Occipital lobe (tissue), 3 donors: ENCODE measurements at places on chromosomes 7 and 10.

GRCh38 chr7:108049962-108050361 lies 47.0 kb upstream of the LAMB1 start:
- DNase-seq, result no peak

DNA sequence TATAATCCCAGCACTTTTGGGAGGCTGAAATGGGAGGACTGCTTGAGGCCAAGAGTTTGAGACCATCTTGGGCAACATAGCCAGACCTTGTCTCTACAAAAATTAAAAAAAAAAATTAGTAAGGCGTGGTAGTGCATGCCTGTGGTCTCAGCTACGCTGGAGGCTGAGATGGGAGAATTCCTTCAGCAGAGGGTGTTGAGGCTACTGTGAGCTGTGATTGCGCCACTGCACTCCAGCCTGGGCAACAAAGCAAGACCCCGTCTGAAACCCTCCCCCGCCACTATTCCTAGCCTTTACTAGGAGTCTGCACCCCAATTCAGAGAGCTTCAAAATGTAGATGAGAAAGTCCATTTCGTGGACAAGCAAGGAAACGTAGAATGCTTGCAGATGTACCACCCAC lies 95.2 kb downstream of the PRPF18 start:
- no peak for DNase-seq

DNA sequence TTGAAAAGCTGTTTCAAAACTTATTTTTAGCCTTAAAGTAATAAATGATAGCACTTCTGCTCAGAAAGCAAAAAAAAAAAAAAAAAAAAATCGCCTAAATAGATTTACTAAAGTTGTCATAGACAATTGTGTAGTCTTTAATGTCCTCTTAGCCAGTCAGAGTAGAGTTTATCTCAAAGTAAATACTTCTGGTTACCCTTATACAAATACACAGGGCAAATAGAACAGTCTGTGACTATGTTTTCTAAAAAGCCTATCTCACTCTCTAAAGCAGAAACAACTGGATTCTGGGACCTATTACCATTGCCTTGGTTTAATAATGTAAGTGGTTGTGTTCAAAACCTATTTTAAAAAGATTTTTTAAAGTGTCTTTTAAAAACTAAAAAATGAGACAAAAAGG lies 156.2 kb upstream of the THSD7A start:
- no peak for DNase-seq

GRCh38 chr7:16708980-16709379 lies 44.6 kb upstream of the TSPAN13 start:
- no peak for DNase-seq

DNA sequence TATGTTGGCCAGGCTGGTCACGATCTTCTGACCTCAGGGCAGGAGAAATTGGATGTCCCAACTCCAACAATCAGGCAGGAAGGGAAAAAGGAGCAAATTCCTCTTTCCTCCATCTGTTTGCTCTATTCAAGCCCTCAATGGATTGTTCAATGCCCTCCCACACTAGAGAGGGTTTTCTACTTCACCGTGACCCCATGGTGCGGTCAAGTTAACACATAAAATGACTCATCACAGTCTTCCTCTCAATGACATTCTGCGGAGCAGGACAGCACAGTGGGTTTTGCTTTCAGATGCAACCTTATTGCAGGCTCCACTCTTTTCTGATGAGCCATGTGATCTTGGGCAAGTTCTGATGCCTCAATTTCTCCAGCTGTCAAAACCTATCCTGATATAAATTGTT lies 364.9 kb downstream of the ANKRD30A start:
- no peak for DNase-seq

- peak; percentile 76 for DNase-seq
These were observed 7.0 kb downstream of the CALY start for GRCh38 chr10:133329491-133330202.

GRCh38 chr7:35450456-35451214 lies 196.7 kb upstream of the TBX20 start:
- DNase-seq, result no peak

DNA sequence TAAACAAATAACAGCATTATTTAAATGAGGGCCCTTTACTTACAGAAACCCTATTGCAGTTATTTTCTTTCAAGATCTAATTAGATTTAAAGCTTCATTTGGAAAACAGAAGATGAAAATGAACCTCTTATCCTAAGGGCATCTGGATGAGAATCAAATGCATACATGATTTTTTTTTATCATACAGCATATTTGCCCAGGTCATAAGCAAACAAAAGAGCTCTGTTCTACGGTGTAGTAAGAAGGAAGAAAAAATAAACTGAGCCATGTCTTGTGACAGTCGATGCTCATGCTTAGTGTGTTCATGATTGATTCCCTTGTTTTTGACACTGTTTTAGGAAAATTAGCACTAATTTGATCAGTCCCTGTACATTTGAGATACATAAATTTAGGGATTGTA lies 202.6 kb upstream of the RNF32 start:
- DNase-seq, result no peak

- no peak for DNase-seq
These were observed 3.4 kb upstream of the KIF20B start for GRCh38 chr10:89697946-89698345.

GRCh38 chr7:100008525-100008924 lies 6.9 kb upstream of the ZKSCAN1 start:
- no peak for DNase-seq

DNA sequence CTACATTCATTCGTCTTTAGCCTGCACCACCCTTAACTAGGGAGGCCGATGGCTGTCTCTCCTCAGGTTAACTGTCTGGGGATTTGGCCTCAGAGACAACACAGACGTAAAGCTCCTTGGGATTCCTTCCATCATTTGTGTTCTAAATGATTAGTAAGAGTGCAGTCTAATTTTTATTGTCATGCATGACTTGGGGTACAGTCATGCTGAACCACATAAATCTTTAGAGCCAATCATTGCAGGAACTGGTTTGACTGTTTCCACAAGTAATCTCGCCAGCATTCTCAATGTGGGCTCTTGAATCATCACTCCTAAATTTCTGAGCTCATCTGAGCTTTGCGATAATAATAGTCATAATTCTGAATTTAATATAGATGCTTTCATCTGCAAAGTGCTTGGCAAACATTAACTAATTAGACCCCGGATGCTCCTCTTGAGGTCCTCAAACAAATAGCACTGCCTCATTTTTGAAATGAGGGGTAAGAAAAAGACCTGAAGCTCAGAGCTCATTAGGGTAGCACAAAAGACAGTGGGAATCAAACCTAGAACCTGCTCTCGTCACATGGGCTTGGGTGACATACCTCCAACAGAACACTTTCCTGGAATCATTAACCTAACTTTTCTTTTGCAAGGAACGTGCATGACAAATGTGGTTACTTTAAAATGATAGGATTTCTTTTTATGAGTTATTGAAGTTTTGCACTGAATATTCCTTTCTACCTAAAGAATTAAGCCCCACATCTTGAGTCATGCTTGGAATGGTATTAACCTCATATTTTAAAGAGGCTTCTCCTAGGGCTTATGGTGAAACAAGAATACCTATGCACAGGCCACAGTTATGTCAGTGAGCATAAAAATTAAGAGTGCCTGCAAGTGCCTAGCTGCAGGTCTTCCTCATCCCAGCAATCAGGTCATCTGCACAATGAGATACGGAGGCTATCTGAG lies 118.9 kb upstream of the NRP1 start:
- DNase-seq, result no peak

DNA sequence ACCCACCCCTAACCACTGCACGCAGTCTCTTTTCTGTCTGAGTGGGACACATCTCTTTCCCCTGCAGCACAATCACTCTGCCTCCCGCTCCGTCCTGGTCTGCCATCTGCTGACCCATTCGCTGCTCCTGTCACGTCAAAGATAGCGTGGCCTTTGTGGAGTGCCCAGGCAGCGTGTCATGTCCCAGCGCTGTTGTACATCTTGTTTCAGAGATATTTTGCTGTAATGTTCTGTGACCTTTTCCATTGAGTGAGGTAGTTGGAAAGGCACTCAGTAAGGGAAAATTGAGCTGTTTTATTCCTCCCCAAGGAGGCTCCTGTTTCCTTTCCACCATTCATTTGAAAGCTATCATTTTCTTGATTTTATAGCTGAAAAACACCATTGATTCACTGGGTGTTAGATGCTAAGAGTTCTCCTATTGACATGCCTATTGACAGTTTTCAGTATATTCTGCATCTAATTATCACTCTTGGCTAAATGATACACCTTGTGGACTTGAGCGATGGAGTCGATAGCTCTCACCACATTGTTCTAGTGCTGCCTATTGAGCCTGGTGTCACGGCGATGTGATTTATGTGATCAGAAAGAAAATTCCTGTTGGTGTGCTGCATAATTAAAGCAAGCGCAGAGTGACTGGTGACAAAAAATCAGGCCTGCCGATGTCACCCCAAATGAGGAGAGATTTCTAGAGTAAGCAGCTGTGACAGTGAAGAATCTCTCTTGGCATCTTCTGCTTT lies 372.6 kb downstream of the LRMDA start:
- DNase-seq, result no peak

- no peak for DNase-seq
These were observed 5.4 kb upstream of the ZNF398 start for GRCh38 chr7:149141893-149142292.

DNA sequence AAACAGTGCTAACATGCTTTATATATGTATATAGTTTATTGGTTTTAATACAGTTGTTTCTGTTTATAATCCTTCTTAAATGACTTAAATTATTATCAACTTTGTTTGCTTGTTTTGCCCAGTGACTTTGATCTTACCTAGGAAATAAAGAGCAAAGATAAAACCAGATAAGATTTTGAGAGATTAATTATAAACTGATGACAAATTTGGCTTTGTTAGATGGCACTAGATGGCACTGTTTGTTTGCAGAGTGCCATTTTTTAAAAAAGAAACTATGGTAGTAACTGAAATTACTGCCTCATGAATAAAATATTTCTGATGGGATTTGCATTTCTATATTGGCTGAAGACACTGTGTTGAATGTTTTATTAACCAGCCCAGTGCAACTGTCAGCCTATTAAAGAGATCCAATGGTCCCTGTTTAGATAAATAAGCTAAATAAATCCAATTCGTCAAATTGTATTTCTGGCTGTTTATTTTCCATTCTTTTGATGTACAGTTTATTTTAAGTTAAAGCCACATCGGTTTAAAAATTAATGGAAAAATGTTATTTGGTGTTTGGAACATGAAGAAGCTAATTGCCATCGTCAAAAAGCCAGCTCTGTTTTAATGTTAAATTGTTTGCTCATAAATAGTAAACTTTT lies 28.7 kb downstream of the VTI1A start:
- DNase-seq, result no peak

GRCh38 chr10:74683621-74684364 lies 142.6 kb upstream of the KAT6B start:
- no peak for DNase-seq

DNA sequence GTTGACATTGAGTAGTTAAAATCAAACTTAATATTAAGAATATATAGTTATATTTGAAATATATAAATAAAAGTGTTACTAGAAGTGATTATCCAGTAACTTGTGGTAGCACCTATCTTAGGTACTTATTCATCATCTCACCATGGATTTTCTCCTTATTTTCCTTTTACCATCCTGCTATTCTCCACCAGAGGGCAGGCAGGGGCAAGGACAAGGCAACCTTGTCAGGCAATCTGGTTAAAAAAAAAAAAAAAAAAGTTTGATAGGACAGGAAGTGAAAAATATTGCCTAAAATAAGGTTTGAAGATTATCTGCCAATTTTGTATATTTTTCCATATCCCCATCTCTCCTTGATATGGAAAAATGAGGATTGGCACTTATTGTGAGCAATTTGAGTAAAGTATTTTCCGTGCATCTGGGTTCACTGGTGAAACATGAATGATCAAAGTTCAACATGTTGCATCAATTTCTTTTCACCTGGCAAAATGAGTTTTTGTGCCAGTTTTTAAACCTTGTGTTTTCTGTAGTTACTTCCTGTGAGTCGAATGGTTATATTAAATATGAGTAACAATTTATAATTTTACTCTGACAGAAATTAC lies 256.7 kb downstream of the AGMO start:
- peak; percentile 7 for DNase-seq

GRCh38 chr10:99930731-99931550 lies 78.8 kb downstream of the DNMBP start:
- DNase-seq, result no peak

DNA sequence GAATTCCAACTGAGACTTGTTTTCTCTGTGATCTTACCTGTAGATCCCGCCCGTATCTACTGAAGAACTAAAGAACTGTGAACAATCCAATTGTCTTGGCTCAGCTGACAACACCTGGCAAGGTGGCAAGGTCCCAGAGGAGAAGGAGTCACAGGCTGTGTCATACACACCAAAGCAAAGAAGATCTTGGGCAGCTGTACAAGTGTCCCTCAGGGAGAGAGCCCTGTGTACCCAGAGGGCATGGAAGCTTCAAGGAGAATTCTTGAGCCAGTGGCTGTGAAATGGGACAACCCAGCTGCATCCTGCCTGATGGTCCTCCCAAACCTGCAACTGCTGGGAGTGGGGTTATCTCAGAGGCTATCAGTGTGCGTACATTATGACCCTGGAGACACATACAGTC lies 46.7 kb upstream of the TECTB start:
- no peak for DNase-seq

GRCh38 chr7:132420527-132420926 lies 155.7 kb downstream of the PLXNA4 start:
- no peak for DNase-seq

DNA sequence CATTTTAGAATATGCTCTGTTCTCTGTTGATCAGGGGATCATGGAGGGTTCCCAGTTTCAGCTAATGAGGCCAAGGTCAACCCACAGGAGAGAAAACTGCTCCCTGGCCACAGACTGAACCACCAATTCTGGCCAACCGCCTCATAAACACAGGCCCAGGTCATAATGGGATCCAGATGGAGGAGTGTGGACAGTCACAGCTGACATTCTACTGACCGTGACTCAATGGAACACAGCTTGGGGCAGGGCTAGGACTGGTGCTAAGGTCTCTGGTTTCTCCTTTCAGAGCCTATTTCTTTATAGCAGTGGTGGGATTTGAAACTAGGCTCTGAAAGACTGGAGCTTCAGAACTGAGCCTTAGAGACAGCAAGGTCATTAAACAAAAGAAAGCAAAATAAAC lies 68.3 kb downstream of the HIPK2 start:
- DNase-seq, result no peak

DNA sequence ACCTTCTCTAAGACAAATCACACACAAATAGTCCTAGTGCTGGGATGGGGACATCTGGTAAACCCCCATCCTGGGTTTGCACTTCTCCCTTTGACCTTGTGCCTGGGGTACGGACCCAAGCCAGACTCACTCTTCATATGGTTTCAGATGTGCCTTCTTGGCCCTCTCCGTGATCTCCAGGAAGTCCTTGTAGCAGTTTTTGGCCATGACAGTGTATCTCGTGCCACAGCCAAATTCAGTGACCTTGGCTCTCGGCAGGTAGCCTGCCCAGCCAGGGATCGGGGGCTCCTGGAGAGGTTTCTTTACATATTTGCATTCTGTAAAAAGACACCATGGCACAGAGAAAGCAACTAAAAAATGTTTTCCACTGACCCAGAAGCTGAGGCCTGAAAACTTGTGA lies 43.9 kb downstream of the PNLIPRP2 start:
- DNase-seq, result no peak

DNA sequence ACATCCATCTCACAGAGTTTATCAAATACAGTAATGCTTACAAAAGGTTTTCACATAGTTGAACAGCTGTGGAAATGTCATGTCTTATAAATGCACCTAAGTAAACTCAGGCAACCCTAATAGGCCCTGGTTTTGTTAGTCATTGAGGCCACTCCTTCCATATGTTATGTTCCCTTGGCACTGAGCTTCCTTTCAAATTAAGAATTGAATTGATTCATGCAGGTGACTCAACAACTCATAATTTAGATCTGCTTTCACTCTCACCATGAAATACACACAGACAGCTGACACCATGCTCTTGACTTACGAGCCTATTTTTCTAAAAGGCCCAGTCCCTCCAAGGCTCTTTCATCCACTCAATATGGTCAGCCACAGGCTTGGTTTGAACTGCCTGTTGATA lies 476.9 kb downstream of the KCNMA1 start:
- no peak for DNase-seq
